Activated naive CD8-positive, alpha-beta T cell treated with anti-CD3 and anti-CD28 coated beads for 36 hours (primary cell): ENCODE measurements at places on chromosomes 4 and X. TPM values are rescaled to one million over a fixed set of nuclear protein-coding genes. Genes with fewer than 3 reads are reported as not detected.

GRCh38 chr4:111776561-111776960 lies 368.7 kb upstream of the FAM241A start:
- DNase-seq = no peak

MAGEC1 gene
- not detected for total RNA-seq

TBCK gene
- total RNA-seq = 21.2 TPM

SLC4A4 gene
- 0.06 TPM for total RNA-seq

ADAM29 gene
- total RNA-seq = not detected

DNA sequence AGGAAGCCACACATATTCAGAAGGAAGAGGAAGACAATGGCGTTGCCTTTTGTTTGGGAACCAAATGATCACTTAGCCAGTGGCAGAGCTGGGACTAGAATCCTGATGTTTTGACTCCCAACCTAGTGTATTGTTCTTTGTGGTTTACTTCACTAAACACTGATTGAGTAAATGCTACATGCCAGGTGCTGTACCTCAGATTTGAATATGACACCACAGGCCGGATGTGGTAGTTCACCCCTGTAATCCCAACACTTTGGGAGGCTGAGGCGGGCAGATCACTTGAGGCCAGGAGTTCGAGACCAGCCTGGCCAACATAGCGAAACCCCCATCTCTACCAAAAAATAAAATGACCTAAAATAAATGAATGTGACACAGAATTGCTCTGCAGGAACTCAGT lies 8.4 kb downstream of the NDUFA1 start:
- no peak for DNase-seq

PRDX4 gene
- 46.6 TPM for total RNA-seq

- no peak for DNase-seq
Observed at GRCh38 chrX:103794119-103794518, 17.5 kb downstream of the PLP1 start.

GRCh38 chr4:1872870-1873269 lies 1.7 kb downstream of the NSD2 start:
- peak; percentile 34 for DNase-seq

GRCh38 chr4:95513022-95513421 lies 35.8 kb downstream of the UNC5C start:
- no peak for DNase-seq
